ENCODE measurements at places on chromosomes 16 and 17. TPM values are rescaled to one million over a fixed set of nuclear protein-coding genes. Genes with fewer than 3 reads are reported as not detected.

Gene HS3ST2
- total RNA-seq: under 0.01 TPM

Gene NPIPA8
- total RNA-seq: 0.19 TPM

Gene TLCD2
- total RNA-seq: 1.3 TPM

Gene CA7
- total RNA-seq: not detected

Gene KLHL10
- not detected for total RNA-seq

Gene SLC46A1
- 2.5 TPM for total RNA-seq

Gene ZNF423
- total RNA-seq: 8.6 TPM

Gene RNF222
- not detected for total RNA-seq

Gene CDK5R1
- total RNA-seq: 2.4 TPM

Gene KRT33B
- total RNA-seq: not detected

Gene KRT39
- not detected for total RNA-seq

Gene FN3K
- total RNA-seq: 3.2 TPM

Gene UBE2G1
- 67.8 TPM for total RNA-seq

Gene FOXC2
- 3.1 TPM for total RNA-seq

Gene LGALS9B
- total RNA-seq: not detected

Gene CDH13
- 235 TPM for total RNA-seq

Gene TP53TG3F
- not detected for total RNA-seq

Gene PRDM7
- total RNA-seq: not detected
